ENCODE measurements at places on chromosomes 4 and X. TPM values are rescaled to one million over a fixed set of nuclear protein-coding genes. Genes with fewer than 3 reads are reported as not detected.

DNA sequence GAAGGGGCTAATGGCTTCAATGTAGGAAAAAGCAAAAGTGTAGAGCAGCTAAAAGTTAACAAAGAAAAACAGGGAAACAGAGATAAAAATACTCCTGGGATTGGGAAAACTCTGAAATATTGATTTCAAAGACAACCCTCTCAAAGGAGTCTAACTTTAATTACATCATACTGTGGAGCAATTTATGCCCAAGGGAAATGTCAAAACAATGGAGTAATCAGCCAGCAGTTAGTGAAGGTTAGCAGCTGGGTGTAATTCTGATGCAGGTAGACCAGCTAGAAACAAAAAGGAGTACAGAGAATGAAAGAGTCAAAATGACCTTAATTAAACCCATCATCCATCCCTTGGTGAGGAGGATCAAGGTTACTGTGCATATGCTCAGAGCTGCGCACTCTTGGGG, 169.0 kb downstream of the ADAM29 start:
- no peak for DNase-seq

GRCh38 chr4:45082101-45082500, 355.7 kb upstream of the GNPDA2 start:
- DNase-seq, result no peak

DNA sequence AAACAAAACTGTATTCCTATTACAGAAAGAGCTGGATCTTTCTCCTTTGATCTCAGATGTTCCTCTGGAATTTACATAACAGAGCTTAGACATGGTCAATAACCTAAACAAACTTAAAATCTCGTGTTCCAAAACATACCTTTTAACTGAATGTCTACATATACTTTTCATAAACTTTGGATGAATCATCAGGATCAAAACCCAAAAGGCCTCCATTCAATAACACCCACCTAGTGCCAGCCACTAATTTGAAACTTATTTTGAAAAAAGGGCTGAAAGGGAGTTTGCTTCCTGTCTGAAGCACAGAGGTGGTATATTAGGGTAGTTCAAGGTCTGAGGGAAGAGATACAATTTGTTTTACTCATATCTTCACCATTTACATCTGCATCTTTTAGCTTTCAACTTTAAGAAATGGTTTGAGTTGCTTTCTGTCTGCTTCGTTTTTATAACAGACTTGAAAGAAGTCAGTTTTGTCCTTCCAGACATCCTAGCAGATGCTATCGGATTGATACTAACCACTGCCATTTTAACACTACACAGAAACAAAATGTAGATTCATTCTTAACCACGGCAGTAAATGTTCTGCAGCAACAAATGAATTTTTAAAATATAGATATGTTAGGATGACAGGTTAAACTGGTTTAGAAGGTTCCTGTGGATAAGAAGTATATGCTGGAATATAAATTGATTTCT, 242.8 kb upstream of the DKK2 start:
- DNase-seq, result no peak

The SATL1 gene
- total RNA-seq, result 0.11 TPM

The EVC gene
- total RNA-seq, result 4.5 TPM

The ATP8A1 gene
- 7.0 TPM for total RNA-seq

All from H7 (cell line).